Kasumi-1 (cell line): ENCODE measurements at places on chromosomes 5 and 9.

DNA sequence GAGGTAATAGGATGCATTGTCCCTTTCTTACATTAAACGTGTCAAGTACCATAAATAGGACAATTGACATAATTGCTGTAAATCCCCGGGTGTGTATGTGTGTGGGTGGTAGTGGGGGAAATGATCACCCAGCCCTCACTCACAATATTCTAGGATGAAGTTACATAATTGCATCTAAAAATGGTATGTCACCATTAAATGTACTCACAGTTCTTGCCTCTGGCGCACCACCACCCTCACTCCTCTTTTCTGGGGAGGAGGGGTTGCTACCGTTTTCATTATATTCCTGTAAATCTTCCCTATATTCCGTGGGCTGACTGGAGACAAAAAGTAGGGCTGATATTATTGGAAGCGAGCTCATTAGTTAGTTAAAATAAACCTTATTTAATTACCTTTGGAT is 563.8 kb downstream of the TLR4 start:
- no peak for DNase-seq

- DNase-seq, result peak; percentile 3
Measured at GRCh38 chr5:81134066-81134465, 99.1 kb upstream of the CKMT2 start.

DNA sequence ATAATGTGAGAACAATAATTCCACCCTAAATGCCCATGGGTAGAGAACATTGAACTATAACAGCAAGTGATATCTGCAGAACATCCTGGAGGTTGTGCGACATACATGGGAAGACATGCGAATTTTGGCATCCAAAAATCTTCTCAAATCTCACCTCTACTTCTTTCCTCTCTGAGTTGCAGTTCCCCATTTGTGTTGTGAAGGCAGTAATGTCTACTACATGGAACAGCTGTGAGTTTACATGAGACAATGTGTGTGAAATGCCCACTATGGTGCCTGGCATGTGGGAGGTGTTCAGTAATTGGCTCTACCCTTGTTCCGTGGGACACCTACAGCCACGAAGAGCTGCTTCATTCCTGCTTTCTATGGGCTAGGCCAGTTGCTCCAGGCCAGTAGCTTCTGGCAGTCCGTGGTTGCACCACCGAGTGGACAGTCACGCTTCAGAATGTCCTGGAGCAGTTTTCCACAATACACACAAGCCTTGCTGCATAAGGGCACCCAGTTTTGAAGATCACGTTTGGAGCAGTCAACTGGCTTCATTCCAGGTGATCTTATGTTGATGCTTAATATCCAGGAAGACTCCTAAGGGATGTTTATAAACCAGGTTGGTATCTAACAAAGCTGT is 297.7 kb downstream of the DEPDC1B start:
- no peak for DNase-seq

- no peak for DNase-seq
Measured at GRCh38 chr5:57831932-57832331, 349.3 kb upstream of the ACTBL2 start.

- DNase-seq, result no peak
Measured at GRCh38 chr5:111783537-111783936, 26.5 kb upstream of the NREP start.

DNA sequence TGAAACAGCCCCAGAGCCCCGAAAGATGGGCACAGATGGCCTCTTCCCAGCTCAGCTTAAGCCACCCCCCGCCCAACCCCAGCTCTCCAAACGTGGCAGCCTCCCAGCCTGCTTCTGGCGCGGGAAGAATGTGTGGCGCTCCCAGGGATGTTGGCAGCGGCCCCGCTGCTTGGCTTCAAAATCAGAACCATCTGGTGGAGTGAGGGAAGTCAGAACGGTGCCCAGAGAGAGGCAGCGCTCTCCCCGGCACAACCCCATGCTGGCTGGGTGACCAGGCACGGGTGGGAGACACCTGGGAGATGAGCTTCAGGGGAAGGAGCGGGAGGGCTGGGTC is 72.7 kb upstream of the ORM1 start:
- no peak for DNase-seq

GRCh38 chr9:18688581-18689565 is 214.9 kb downstream of the ADAMTSL1 start:
- DNase-seq, result no peak

GRCh38 chr5:173318881-173319620 is 9.2 kb downstream of the STC2 start:
- DNase-seq, result no peak

GRCh38 chr5:97877588-97877987 is 694.5 kb upstream of the RIOK2 start:
- no peak for DNase-seq

GRCh38 chr5:3237276-3237868 is 358.3 kb upstream of the IRX1 start:
- no peak for DNase-seq
